Stimulated activated CD8-positive, alpha-beta memory T cell treated with anti-CD3 and anti-CD28 coated beads, Interleukin-4, amount 100 ng/mL, for 1 hour (primary cell): ENCODE measurements at places on chromosomes 5 and 9.

- DNase-seq, result no peak
Observed at GRCh38 chr5:132291026-132291425, 3.2 kb upstream of the SLC22A4 start.

GRCh38 chr5:16178745-16179372 is 732 bp downstream of the MARCHF11 start:
- DNase-seq, result no peak

GRCh38 chr5:154986151-154986550 is 27.4 kb upstream of the KIF4B start:
- no peak for DNase-seq

GRCh38 chr9:125436613-125437443 is 175.2 kb downstream of the GAPVD1 start:
- DNase-seq, result no peak

DNA sequence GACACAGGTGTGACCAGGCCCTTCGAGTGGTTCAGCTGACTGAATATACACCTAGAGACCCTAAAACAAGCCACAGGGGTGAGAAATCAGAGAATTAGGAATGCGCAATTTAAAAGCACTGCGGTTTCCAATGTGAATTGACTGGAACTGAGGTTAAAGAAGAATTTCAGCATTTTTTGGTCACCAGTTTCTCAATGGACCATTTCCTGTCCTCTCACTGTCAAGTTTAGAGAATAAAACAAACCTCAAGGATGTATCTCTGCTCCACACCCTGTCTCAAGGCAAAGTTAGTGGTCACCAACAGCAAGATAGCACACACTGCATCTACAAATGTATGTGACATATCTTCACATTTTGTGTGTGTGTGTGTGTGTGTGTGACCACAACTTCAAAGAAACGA is 143.8 kb upstream of the MAP3K1 start:
- no peak for DNase-seq

GRCh38 chr5:171201310-171201709 is 107.7 kb upstream of the TLX3 start:
- DNase-seq, result no peak

- DNase-seq, result no peak
Observed at GRCh38 chr9:89680547-89681467, 76.0 kb downstream of the GADD45G start.
